Stimulated activated CD8-positive, alpha-beta memory T cell treated with anti-CD3 and anti-CD28 coated beads, Interleukin-15, amount 100 ng/mL, for 48 hours (primary cell): ENCODE measurements at places on chromosomes 12 and 14.
A peak's percentile ranks its signal among the peaks of the same experiment; 100 is the strongest.

GRCh38 chr12:66119870-66120241, 10.7 kb downstream of the LLPH start:
- DNase-seq: no peak

DNA sequence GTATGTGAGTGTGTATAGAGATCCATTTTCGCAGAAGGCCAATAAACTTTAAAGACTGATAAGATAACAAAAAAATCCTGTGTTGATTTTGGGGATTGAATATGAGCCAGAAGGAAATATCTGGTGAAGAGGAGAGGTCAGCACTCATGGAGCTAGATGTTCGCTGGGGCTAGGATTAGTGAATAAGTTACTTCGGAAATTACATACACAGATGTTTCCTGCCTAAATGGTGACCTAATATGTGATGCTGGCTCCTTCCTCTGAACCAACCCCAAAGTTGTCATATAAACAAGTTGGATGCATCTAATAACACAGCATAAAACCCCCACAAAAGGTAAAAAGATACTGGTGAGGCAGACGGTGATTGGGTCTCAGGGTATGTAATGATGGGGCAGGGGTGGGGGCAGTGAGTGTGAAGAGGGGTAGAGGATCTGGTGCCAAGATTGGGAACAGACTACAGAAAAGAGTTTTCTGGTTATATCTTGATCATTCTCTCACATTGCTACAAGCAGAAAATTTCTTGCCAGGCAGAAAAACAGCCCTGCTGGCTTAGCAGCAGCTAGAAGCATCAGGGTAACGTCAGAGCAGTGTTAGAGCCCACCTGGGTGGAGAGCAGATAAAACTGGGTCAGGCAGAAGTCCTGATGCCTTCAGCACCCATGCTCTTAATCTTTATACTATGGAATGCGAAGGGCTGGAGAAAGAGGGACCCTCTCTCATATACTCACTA, 140.4 kb upstream of the GZMB start:
- DNase-seq: no peak

DNA sequence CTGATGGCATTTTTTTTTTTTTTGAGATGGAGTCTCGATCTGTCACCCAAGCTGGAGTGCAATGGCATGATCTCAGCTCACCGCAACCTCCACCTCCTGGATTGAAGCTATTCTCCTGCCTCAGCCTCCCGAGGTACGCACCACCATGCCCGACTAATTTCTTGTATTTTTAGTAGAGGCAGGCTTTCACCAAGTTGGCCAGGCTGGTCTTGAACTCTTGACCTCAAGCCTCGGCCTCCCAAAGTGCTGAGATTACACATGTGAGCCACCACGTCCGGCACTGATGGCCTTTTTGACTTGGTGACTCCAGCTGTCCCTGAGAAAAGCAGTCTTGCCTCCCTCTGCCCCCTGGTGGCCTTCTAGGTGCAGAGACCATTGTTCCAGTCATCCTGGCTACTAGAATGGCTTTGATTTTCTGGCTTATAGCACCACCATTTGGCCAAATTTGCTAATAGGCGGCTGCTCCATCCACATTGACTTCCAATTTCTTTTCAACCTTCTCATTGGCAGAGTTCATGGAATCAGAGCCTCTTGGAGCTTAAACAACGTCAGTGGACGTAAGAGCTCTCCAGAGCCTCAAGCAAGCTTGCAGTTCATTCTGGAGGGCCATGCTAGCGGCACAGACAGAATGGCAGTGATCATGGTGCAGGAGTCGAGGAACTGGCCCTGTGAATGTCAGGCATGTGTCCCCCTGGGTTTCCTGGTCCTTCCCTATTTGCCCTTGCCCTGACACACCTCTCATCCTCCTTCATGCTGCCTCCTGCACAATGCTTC, 25.4 kb upstream of the EIF4B start:
- DNase-seq: peak; percentile 60

- DNase-seq: no peak
Measured at GRCh38 chr14:37230551-37231194, 32.9 kb downstream of the MIPOL1 start.

- no peak for DNase-seq
Measured at GRCh38 chr12:510071-510825, 50.5 kb downstream of the B4GALNT3 start.

DNA sequence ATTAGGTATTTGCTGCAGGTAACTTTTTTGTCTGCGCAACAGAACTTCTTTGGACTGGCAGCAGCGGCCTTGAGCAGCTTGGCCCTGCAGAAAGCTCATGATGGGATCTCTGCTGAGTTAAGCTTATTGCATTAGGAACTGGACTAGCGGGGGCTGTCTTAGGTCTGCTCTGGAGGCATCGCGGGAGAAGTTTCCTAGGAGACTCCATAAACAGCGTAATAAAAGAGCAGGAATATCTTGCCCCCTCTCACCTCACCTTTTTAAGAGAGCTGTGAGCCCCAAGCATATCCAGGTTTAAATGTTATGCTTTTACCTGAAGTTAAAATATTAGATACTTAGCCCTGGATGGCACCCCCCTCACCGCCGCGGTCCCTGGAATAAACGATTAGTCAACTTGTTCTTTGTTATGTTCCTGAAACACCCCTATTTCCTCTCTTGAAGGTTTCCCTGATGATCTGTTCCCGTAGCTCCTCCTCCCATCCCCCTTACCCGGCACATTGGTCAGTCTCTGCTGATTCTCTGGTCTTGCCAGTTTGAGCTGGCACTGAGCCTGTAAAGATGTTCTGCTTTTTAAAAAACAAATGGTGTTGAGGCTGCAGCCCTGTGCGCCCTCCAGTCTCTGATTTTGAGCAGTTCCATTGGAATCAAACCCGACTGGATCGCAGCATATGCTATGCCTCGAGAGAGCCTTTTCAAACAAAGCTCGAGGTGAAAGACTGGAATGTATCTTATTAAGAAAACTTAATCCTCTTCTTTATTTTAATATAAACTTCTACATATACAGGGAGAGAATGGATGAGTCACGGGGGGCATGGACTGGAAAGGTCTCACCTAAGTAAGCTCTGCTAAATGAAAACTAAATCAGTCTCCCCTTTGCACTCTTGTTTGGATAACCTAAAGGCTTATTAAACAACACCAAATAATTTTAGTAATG, 1.9 kb downstream of the MLXIP start:
- DNase-seq: no peak
